Frontal cortex (tissue), 4 donors: ENCODE measurements at places on chromosomes 12 and 14. TPM values are rescaled to one million over a fixed set of nuclear protein-coding genes. Genes with fewer than 3 reads are reported as not detected.

Gene GDF3
- total RNA-seq = not detected

Gene KDM5A
- 52.2 TPM for total RNA-seq

Gene LYZ
- 4.9 TPM for total RNA-seq

Gene MAP3K12
- 34.6 TPM for total RNA-seq

Gene INHBC
- not detected for total RNA-seq

Gene TIMELESS
- 2.9 TPM for total RNA-seq

Gene SLC8A3
- total RNA-seq = 43.6 TPM
